Stimulated activated CD8-positive, alpha-beta memory T cell treated with anti-CD3 and anti-CD28 coated beads, Interleukin-7, amount 100 ng/mL, for 1 hour (primary cell): ENCODE measurements at places on chromosomes 13 and 19.

DNA sequence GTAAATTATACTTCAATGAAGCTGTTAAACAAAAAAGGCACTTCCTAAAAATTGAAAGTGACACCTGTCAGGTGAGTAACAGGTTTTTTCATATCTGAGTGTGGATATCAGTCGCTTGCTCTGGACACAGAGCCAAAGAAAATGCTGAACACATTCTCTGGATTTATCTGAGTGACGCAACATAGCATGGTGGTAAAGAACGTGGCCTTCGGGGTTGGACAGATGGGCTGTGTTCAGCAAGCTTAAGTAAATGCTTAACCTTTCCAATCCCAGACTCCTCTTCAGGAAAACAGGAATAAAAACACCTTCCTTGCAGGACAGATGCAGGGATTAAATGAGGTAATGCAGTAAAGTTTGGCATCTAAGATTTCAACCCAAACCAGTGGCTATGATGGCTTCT, 132.0 kb downstream of the FOXO1 start:
- no peak for DNase-seq

DNA sequence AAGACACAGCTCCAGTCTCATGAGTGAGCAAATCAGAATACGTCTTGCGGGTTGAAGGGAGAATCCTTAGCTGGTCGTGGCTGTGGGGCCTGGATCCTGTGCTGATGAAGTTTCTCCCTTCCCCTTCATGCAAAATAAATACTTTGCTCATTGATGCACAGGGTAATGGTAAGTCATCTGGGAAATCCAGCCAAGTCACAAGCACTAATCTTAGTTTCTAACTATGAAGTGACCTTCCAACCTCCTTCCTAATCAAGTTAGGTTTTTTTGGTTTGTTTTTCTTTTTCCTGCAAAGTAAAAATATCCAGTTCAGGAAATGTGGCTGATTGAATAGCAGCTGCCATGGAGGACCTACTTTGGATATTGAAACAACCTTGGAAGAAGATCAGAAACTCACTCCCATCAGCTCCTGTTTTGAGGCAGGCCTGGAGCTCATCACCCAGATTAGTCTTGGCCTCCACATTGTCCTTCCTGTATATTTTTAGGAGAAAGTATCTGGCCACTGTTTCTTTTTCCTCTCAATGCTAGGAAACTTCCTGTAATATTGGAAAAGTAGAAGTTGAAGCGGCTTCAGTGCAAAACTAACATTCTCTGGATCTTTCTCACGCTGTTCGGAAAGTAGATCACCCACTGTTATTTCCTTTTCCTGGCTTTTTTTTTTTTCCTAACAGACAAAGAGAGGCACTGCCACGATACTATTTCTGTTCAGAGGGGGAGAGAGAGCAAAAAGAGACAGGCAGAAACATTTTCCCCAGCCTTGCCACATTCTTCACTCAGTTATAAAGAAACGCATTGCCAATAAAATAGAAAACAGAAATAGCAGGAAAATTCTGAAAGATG, 12.3 kb upstream of the ARL11 start:
- no peak for DNase-seq

DNA sequence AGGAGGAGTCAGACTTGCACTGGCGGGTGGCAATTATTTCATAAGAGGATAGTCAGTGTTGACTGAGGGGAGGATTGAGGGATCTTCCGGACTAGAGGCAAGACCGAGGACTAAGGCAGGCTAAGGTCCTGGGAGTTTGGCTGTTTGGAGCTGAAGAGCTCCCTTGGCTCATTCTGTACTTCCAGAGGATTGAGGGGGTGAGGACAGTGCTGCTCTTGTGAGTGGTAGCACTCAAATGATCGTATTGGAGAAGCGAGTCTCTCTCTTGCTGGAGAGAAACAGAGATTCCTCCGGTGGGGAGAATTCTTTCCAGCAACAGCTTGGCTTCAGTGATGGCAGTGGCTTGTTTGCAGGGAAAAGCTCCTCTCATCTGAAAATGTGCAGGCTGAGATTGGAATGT, 47.1 kb downstream of the ING1 start:
- DNase-seq: no peak

GRCh38 chr13:112187527-112188297, 120.8 kb downstream of the SOX1 start:
- no peak for DNase-seq

- no peak for DNase-seq
These were observed 288.7 kb downstream of the GPC6 start for GRCh38 chr13:93515267-93515666.

GRCh38 chr19:7482584-7483439, 6.0 kb downstream of the PEX11G start:
- DNase-seq: no peak

GRCh38 chr19:33502521-33502920, 19.1 kb downstream of the PEPD start:
- no peak for DNase-seq

GRCh38 chr13:21071015-21071414, 9.6 kb upstream of the LATS2 start:
- no peak for DNase-seq

DNA sequence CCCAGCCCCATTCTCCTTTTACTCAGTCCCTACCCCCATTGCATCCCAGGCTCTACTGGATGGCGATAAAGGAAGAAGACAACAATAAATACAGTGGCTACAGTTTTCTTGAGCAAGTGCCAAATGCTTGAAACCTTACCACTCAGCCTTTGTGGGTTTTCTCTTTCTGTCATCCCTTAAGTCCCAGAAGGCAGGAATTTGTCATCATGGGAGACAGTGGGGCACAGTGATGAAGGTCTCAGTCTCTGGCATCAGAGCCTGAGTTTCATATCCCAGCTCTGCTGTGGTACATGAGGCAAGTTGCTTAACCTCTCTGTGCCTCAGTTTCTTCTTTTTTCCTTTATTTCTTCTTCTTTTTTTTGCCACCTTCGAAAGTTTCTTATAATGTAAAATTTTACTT, 5.1 kb upstream of the COMP start:
- DNase-seq: no peak

DNA sequence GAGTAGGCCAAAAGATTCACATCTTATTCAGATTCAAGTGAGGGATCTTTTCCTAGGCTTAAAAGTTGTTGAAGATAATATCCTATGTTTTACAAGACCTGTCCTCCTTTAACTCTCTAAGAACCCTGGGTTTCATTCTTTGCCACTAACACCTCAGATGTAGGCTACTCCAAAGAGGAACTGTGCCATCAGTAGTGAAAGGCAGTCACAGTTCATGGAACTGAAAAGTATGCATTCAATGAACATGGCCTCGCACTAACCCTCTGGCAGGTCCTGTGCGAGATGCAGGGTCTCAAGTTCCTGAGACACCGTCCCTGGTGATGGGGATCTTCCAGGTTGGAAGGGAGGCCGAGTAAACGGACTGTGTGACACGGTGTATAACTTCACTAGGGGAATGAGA, 4.3 kb downstream of the LGALS14 start:
- DNase-seq: no peak

GRCh38 chr19:54100561-54100960, at the start of gene OSCAR:
Gene OSCAR (minus strand): TSS chr19:54100803. CDS start chr19:54100792, 11 bp downstream.
- no peak for DNase-seq

DNA sequence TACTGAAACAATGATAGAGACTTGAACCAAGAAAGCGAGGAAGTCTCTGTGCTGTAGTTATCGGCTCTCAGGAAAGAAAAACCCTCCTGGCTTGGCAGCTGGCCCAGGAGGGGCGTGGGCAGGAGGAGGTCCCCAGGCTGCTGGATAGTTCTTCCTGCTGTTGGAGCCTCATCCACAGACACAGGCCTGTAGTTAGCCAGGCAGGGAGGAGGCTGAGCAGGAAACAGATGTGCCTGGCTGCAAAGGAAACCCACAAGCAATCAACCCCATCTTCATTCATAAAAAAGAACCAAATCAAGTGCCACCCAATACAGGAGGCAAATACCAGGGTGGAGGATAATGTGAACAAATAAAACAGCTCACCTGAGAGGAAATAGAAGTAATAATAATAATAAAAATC, 86.2 kb downstream of the IRS2 start:
- no peak for DNase-seq

- no peak for DNase-seq
These were observed 72.4 kb downstream of the COL4A1 start for GRCh38 chr13:110234532-110234931.

- DNase-seq: no peak
These were observed 65.8 kb upstream of the MED4 start for GRCh38 chr13:48160606-48161278.

DNA sequence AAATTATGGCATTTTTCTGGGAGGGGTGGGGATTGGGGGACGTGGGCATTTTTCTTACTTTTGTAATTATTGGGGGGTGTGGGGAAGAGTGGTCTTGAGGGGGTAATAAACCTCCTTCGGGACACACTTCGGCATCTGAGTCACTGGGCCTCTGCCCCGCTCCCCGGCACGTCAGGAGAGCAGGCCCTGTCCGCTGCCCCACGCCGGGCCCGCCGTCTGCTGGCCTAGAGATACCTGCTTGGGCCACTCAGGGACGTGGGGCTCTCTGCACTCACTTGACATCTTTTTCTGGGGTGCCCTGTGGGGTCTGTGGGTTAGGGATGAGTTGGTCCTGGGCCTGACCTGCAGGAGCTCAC, 3.5 kb upstream of the FTL start:
- DNase-seq: no peak

- no peak for DNase-seq
These were observed 12.5 kb upstream of the MYCBP2 start for GRCh38 chr13:77339408-77339807.

- no peak for DNase-seq
These were observed 2.0 kb downstream of the MISP start for GRCh38 chr19:752652-753517.

DNA sequence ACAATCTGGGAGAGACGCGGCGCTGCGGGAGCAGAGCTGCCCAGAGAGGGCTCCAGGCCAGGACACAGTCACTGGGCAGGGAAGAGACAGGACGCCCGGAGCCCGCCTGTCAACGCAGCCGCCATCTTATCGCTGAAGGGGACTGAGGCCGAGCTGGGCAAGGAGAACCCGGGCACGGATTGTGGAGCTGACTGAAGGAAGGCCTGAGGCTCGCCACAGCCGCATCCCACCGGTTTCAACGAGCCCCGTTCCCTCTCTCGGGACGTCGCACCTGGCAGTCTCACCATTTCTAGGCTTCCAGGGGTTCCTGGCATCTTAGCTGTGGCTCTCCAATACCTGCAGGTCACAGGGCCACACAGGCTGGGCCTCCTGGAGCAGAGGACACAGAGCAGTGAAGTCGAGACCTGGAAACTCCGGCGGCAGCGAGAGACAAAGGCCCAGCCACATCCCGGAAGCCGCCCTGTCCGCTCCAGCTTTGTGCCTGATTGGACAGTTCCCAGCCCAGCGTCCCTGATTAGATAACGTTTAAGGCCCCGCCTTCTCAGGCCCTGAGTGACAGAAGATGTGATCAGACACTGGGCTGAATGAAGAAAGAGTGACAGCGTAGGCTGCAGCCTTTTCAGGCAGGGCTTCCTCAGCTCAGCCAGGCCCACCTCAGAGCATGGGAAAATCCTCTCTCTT, at the start of gene ZNF91:
ZNF91 (minus strand) TSS at position 431 of the 681 bp plus-strand sequence; CDS start at position 314, 117 bp downstream.
- DNase-seq: peak; percentile 75

DNA sequence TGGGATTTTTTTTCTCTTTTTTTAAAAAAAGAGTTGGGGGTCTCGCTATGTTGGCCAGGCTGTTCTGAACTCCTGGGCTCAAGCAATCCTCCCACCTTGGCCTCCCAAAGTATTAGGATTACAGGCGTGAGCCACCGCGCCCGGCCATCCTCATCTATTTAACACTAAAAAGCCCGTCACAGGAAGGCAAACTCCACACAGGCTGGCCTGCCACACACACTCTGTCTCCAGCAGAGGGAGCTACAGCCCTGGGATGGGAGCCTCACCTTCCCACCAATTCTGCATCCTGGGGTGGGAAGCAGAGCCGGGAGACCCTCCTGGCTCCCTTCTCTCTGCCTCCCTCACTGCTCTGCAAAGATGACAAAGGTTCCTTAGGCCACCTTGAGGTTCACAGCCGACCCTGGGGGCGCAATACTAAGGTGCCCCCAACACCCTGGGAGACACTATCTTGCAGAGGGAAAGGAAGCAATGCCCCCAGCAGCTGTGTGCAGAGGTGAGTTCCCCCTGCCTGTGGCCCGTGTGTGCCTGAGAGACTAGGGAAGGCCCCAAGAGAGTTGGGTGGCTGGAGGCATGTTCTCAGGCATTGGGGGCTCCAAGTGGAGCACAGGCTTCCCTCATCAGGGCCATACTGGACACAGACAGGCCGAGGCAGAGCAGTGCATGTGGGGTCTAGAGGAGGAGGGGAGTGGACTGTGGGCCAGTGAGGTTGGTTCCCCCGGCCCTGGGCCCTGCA, 27.4 kb upstream of the TIMM44 start:
- no peak for DNase-seq

- DNase-seq: no peak
These were observed 1645.4 kb upstream of the SPRY2 start for GRCh38 chr13:81986308-81986707.

DNA sequence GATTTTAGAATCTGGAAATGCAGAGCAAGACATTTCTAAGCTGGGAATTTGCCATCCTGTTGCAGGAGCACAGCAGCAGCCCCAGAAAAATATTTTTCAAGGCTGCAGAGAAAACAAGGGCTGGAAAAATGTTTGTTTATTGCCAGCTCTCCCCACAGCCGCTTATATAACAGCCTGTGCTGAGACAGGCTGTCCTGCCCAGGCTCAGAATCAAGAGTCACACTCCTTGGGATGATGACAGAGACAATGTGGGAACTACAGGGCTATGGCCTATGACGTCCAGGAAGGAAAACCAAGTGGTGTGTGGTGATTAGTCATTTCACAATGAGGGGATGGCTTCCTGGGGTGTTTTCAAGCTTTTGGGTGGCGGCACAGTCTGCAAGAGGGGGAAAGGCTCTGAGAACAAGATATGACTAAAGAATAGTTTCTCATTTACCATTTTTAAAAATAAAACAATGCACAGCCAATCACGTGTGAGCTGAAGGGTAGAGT, 136.3 kb upstream of the SERP2 start:
- DNase-seq: no peak

DNA sequence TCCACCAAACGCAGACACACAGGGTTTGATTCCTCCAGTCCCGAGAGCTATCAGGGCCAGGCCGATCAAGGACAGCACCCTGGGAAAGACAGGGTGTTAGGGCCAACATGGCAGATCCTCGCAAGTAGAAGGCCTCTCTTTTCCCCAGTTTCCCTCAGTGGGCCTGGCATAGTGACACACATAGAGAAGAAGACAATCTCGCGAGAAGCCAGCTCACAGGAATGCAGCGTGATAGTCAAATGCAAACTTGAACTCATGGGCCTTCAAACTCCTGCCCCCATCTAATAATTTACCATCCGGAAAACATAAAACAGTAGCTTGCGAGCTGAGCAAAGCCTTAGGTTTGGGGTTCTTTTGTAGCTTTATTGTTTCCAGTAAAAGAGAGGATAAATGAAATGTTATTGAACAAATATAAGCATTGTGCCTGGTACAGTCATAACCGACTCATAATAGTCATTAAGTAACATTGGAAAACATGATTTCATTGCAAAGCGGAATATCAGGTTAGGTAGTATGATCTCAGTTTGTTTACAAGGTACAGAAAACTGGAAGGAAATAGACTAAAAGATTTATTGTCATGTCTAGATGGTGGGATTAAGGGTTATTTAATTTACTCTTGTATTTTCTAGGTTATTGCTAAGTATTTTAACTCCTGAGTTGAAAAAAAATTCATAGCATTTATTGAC, 30.5 kb downstream of the SLC15A1 start:
- DNase-seq: no peak
